ENCODE measurements at places on chromosomes 4 and X.

GRCh38 chr4:55866290-55866907 lies 13.0 kb downstream of the EXOC1 start:
- DNase-seq, result no peak

GRCh38 chrX:155900765-155901164 lies 19.6 kb downstream of the VAMP7 start:
- DNase-seq, result no peak

- no peak for DNase-seq
These were observed 24.4 kb downstream of the PRDM5 start for GRCh38 chr4:120897981-120898719.

DNA sequence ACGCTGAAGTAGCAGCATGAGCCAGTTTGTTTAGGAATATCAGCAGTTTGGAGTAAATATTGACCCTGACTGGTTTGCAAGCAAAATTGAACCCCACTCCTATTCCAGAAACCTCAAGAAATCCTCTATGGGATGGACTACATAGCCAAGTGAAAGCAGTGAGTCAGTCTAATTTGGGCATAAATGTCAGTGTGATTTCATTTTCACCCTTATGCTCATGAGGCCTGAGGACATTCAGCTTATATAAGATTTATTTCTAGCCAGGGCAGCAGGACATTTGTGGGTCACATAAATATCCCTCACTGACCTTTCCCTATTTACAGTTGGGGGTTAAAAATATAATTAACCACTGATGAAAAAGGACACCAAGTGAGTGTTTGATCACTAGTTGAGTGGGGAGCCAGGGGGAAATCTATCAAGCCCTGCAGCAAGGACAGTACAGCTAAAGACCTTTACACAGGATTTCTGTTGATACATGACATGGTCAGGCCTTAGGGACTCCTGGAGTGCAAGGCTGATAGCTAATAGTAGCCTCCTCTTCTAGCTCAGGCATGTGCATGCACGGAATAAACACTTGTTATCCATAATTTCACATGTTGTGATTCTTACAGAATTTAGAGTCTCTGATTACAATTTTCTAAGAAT lies 996.9 kb upstream of the GRIA3 start:
- no peak for DNase-seq

GRCh38 chr4:176274441-176274840 lies 5.4 kb upstream of the ASB5 start:
- DNase-seq, result no peak

GRCh38 chr4:21507439-21507838 lies 441.1 kb downstream of the KCNIP4 start:
- no peak for DNase-seq

DNA sequence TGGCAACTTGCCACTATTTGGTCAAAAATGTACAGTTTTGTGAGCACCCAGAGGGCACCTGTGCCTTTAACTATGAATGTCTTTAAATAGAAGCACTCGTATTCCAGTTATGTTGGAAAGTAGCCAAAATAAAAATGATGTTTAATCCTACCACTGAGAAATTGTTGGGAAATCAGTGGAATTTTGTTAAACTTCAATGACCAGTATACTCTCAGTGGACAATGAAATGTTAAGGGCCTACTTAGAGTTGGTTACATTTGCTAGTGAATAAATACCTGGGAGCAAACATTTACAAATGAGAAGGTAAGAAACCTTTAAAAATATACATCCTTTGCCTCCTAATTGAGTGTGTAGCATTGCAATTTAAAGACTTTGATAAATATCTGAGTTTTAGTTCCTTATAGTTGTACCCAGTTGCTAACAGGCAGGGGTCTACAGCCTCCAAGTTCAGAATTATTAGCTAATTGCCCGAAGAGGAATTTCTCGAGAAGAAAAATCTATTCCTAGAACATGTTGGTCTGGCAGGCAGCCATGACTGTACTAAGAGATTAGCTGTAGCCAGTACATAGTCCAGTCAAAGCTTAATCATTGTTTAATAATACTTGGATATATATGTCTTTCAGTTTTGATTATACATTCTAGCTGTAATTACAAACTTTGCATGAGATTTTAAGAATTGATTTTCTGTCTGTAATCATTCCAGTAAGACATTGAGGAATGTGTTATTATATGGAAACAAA lies 93.2 kb downstream of the IL1RAPL2 start:
- DNase-seq, result no peak

- DNase-seq, result no peak
These were observed 29.3 kb downstream of the CRMP1 start for GRCh38 chr4:5863461-5864113.

- DNase-seq, result no peak
These were observed 300.2 kb downstream of the USP46 start for GRCh38 chr4:52358883-52359321.

DNA sequence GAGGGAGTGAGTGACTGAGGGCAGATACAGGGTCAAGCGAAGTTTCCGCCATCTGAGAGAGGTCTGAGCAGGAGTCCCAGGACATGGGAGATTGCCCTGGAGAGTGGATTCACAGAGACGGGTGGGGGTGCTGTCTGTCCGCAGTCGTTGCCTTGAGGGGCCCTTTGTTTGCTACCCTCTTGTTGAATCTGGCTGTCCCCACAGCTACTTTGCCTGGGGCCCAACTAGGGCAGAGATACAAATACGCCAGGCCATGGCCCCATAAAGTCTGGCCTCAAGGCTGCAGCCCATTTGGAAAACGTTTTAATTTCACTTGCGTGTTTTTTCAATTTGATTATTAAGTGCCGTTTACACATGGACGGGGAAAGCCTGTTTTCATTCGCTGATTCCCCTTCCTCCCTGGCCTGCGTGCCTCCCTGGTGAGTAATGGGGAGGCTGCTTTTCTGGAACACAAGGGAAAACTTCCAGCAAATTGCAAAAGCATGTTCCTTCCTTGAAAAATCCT lies 134.4 kb downstream of the SMIM20 start:
- DNase-seq, result no peak

GRCh38 chrX:3627594-3627993 lies 85.9 kb downstream of the PRKX start:
- no peak for DNase-seq

GRCh38 chrX:131734621-131735020 lies 190.7 kb downstream of the OR13H1 start:
- peak; percentile 38 for DNase-seq

GRCh38 chr4:100977274-100977673 lies 370.1 kb downstream of the PPP3CA start:
- peak; percentile 73 for DNase-seq

GRCh38 chr4:182143086-182143821 lies 99.9 kb upstream of the TENM3 start:
- DNase-seq, result no peak

DNA sequence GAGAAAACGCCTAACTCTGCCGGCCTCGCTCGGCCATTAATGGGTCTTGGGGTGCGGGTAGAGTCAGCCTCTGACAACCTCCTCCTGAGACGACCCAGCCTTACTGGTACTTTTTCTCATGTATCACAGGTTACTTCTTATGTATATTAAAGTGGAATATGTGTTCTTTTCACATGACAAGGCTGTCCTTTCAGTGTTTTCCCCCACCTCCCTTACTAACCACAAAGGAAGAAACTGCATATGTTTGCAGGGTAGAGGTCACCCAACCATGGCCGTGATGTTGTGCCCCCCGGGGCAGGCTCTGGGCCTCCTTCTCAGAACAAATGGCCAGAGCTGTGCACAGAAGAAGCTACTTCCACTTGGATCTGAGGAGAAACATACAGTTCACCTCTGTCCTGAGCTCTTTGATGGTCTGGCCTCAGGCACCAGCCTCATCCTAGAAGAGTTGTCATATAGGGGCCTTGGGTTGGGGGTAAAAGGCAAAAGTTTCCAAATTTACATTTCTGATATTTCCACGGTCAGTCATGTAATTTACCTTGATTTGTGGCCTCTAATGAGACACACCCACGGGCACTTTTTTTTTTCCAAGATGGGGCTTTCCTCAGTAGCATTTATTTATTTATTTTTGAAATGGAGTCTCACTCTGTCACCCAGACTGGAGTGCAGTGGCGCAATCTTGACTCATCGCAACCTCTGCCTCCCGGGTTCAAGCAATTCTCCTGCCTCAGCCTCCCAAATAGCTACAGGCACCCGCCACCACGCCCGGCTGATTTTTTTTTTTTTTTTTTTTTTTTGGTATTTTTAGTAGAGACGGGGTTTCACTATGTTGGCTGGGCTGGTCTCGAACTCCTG lies 1.9 kb downstream of the SOWAHD start:
- no peak for DNase-seq

GRCh38 chrX:13952581-13952980 lies 77.1 kb downstream of the GEMIN8 start:
- no peak for DNase-seq

DNA sequence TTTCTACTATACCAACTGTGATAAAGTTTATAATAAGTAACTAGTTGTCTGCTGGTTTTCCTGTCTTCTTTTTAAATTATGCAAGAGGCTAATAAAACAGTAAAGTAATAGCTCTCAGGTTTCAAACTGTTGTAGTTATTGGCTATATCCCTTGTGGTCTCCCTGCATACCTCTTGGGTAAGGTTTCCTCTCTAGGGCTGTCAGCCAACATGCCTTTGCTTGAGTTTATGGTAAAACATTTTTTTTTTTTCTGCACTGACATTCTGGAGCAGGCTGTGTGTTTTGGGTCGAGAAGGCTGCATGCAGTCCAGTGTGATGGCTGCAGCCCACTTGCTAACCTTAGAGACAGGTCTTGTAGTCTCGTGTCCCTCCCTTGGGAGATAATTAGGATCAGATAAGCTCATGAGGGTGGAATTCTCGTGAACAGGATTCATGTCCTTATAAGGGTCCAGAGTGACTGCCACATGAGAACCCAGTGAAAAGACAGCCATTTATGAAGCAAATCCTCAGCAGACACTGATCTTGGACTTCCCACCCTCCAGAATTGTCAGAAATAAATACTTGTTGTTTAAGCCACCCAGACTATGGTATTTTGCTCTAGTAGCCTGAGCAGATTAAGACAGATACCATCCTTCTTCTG lies 831.2 kb downstream of the CCSER1 start:
- DNase-seq, result no peak

- DNase-seq, result no peak
These were observed 269.2 kb downstream of the CBLL2 start for GRCh38 chrX:22541926-22542325.

GRCh38 chr4:41359422-41359775 lies 102.7 kb downstream of the UCHL1 start:
- DNase-seq, result no peak

- no peak for DNase-seq
These were observed 35.7 kb upstream of the CDS1 start for GRCh38 chr4:84547211-84547610.

DNA sequence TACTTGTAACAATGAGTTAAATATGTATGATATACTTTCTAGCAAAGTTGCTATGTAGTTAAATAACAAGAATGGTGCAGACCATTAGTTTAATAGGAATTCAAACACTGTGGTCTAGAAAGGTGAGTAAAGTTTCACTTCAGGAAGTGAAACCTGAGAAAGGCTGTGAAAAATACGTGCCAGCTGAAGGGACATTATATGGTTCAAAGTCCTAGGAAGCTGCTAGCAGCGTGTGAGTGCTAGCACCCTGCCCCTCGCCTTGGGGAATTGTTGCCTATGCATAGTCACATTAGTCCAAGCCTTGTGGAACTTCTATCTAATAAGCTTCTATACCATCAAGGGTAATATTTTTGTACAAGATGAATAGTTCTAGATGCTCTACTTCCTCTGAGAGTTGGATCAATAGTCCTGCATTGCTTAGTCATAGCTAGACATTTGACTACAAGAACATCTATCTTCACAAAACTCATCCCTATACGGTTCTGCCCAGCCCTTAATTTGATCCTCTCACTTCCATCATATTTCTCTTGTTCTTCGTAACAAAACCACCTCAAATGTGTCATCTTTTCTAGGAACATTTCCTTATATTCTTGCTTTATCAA lies 45.8 kb upstream of the ARSJ start:
- no peak for DNase-seq

- no peak for DNase-seq
These were observed 159.1 kb upstream of the KIT start for GRCh38 chr4:54498661-54499111.

GRCh38 chrX:54484666-54485065 lies 11.4 kb downstream of the FGD1 start:
- DNase-seq, result no peak

DNA sequence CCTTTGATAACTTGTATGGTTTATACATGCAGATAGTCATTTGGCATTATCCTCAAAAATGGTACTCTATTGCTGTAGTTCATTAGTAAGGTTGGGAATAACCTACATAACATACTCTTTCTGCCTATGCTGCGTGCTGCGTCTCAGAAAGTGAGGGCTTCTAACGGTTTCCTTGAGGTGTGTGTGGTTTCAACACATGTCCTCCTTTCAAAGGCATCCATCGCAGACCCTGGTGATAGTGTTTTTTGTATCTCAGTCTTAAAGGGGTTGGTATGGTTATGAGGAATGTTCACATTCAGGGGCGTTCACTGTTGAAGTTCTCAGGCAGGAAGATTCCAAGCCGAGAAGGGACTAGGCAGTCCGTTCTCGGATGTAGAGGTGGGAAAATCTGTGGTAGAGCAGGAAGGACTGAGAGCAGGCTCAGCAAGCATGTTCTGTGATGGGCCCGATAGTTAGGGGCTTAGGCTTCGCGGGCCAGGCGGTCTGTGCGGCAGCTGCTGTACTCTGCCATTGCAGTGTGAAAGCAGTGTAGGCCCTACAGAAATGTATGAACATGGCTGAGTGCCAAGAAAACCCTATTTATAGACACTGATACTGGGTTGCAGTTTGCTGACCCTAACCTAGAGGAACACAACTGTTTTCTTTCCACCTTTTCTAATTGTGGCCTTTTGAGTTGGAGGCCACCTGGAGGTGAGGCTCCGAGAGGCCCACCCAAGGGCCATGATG lies 123.2 kb downstream of the GPR143 start:
- DNase-seq, result no peak

DNA sequence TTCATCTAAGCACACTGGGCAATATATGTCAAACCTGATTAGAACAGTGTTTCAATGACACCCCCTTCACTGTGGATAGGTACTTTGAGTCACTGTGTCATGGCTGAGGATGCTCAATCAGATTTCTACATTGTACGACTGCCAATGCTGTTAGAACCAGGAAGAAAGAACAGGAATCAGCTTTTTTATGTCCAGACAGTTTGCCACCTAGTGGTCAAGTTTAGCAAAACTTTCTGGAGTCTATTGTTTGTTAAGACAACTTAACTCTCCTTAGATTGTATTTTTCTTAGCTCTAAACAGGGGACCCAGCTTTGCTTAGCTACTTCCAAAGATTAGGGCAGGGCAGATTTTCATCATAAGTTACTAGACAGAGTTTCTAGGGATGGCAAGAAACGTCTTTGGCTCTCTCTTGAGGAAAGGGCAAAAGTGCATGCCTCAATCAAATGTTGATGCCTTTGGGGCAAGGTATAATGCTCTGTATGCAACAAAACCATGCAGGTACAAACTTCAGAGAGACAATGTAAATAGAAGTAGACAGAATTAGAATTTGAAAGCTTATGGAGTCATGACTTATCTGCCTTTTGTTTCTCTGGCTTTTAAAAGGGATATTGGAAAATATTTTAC lies 40.5 kb upstream of the BMP3 start:
- DNase-seq, result no peak

- no peak for DNase-seq
These were observed 132.2 kb upstream of the KIT start for GRCh38 chr4:54525602-54526001.

- DNase-seq, result no peak
These were observed 67.0 kb downstream of the GPC3 start for GRCh38 chrX:133918361-133918771.

GRCh38 chr4:52645300-52645699 lies 13.8 kb downstream of the USP46 start:
- DNase-seq, result no peak

GRCh38 chrX:154298312-154298711 lies 2.7 kb downstream of the TKTL1 start:
- DNase-seq, result no peak
